Liver (tissue), 10 donors: ENCODE measurements at places on chromosomes 2 and 18. TPM values are rescaled to one million over a fixed set of nuclear protein-coding genes. Genes with fewer than 3 reads are reported as not detected.

CAPN10 gene
- total RNA-seq, result 11.3 TPM

BOLL gene
- not detected for total RNA-seq

CD28 gene
- total RNA-seq, result 0.93 TPM

RHBDD1 gene
- total RNA-seq, result 45.8 TPM

POTEF gene
- total RNA-seq, result not detected

NEU2 gene
- total RNA-seq, result not detected

DYNAP gene
- not detected for total RNA-seq

CCDC85A gene
- total RNA-seq, result 0.17 TPM

KRCC1 gene
- 10.0 TPM for total RNA-seq

POLE4 gene
- 13.6 TPM for total RNA-seq

NIF3L1 gene
- 20.7 TPM for total RNA-seq

TMEM198 gene
- 1.8 TPM for total RNA-seq

CTIF gene
- 10.6 TPM for total RNA-seq

NXPH2 gene
- 0.19 TPM for total RNA-seq

KIDINS220 gene
- total RNA-seq, result 50.1 TPM

GPC1 gene
- total RNA-seq, result 3.2 TPM

DNAH7 gene
- total RNA-seq, result under 0.01 TPM

PCARE gene
- total RNA-seq, result not detected

RRM2 gene
- total RNA-seq, result 4.4 TPM

LDLRAD4 gene
- 41.7 TPM for total RNA-seq

WNT6 gene
- 0.08 TPM for total RNA-seq

DNA sequence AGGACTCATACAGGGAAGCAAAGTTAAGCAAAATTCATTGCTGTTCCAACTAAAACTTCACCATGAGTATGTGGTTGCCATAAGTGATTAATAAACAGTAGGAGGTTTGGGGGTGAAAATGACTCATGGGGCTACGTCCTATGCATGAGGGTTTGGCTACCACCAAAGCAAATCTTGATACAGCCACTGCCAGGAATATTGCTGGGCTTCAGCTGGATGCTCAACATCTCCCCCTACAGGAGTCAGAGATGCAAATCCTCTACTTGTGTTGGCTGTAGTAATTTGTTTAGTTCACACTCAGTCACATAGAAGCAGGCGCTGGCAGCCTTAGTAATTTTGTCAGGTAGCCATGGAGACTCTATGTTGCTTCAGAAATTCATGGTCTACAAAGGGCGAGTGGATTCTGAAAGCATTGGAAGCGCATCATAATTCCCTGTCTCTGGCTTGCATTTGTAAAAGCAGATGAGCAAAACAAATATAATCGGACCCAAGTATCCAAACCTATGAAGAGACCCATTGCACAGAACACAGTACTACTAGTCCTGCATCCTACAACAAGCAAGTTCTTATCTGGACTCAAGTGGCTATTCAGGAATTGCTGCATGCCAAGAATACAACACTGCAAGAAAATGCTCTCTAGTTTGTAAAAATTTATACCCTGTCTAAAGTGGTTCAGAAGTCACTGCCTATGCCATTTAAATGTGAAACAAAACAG is 76.0 kb downstream of the CD28 start:
- no peak for DNase-seq

- no peak for DNase-seq
Observed at GRCh38 chr2:28606986-28607441, 111.2 kb downstream of the PLB1 start.

DNA sequence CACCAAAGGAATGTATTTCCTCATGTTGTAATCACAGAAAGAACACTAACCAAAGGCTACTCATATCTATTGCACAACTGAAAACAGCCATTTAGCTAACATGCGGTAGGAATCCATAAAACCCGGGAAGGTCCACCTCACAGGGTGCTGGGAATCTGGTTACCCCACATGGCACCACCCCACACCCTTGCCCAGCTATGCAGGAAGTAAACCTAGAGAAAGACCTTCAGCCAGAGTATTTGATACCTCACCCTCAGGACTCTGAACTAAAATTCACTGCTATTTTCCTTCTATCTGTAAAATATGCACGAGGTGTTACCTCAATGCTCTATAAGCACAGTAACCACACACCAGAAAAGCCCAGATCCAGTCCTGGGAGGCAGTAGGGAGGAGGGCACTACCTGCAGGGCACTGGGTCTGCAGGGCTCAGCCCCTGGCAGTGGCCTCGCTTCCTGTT is 45.8 kb downstream of the PTPN2 start:
- no peak for DNase-seq

DNA sequence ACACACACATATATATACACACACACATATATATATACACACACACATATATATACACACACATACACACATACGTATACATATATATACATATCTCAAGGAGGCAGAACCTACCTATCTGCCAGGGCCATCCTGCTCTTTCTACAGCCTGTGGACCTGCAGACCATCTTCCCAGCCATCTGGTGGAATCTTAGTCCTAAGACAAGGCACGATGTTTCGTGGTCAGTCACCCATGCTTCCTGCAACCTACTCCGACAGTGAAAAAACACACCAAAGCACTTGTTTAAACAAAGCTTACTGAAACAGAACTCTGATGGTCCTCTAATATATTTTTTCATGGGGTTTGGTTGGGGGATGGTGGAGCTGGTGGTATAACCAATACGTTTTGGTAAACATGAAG is 164.2 kb upstream of the ZNF521 start:
- no peak for DNase-seq

DNA sequence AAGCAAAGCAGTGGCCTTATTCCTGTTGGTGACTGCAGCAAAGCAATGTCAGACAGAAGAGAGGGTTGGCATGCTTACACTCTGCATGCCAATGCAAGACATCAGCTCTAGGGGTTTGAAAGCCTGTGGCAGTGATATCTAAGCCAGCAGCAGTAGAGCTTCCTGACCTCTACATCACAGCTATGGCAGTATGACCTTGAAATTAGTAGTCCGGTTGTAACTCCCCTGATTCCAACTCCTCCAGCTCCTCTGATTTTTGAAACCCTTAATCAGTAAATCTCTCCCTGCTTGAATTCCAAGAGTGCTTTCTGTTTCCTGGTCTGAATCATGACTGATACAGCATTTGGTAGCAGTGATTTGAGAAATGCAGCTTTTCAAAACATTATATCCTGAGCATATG is 60.0 kb upstream of the LRP1B start:
- no peak for DNase-seq

DNA sequence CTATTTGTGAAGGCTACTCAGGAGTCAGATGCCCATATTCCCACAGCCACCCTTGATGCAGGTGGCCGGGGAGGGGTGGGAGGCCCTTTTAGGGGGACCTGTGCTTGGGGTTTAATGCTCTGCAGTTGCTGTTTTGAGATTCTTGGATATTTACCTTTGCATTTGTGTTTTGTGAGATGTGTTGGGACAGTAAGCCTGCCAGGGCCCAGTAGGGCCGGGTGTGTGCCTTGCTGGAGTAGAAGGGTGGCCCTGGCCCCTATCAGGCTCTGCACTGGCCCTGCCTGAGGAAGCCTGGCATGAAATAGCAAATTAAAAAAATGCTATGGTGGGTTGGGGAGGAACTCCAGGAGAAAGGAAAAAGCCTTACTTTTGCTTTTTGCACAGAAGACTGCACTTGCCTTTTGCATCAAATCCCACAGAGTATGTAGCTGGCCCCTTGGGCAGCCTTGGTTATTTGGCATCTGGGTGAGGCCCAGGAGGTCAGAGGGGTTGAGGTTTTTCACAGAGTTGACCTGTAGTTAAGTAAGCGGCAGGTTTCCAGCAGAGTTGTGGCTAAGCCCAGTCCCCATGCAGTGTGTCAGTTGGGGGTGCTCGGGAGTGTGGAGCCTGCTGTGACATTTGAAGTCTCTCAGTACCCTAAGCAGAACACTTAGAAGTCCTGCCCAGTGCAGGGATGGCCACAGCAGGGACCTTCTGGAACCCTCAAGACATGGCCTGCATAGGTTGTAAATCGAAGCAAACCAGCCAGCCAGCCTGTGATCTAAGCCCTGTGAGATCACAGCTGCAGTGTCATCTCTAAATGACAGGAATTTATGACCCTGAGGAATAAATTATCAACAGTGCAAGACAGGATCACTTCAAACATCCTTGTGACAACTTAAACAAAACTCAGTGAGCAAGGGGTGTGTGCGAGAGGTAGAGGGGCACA is 68.8 kb downstream of the SH3RF3 start:
- no peak for DNase-seq

DNA sequence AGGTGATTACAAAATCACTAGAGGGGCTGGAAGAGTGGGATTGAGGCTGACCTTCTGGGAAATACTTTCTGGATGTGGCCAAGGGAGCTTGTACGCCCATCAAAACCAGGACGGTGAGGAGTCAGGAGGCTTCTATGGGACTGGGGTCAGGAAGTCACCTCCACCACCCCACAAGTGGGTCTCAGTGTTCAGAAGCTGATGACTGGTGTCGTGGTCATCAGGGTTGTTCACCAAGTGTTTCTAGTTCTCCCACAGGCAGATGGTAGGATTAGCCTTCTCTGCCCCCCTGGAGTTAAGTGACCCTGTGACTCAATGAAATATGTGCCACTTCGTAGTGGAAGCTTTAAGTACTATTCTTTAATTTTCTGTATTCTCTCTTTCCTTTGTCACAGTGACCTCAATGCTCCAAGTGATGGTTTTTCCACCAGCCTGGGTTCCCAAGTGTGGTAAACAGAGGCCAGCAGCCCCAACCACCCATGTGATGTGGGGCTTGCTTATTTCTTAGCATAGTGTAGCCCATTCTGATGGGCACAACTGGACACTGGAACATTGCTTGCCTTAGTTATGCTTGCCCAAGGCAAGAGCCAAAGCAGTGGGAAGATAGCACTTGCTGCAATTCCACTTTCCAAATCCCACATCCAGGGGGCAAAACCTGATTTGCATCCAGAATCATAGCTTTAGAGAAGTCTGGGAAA is 258.8 kb downstream of the CYP26B1 start:
- no peak for DNase-seq

DNA sequence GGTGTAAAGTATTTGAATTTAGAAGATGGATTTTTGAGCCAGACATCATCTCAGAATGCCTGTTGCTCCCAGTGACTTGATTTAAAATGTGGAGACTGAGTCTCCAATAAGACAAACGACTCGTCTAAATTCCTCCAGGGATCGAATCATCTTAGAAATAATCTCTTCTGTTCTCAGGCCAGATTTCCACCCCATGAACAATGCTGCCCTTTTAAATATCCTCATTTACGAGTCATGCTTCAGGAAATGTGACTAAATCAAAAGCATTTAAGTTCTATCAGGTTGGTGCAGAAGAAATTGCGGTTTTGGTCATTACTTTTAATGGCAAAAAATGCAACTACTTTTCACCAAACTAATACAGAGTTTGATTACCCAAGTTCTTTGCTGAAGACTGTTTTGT is 684.6 kb upstream of the SOX11 start:
- DNase-seq, result no peak

GRCh38 chr2:179574061-179574519 is 287.3 kb downstream of the ZNF385B start:
- DNase-seq, result no peak

- DNase-seq, result no peak
Observed at GRCh38 chr2:160390544-160391455, 102.8 kb downstream of the RBMS1 start.

- DNase-seq, result no peak
Observed at GRCh38 chr2:173279527-173279868, 75.2 kb upstream of the CDCA7 start.

- DNase-seq, result no peak
Observed at GRCh38 chr2:96512341-96512740, 7.2 kb upstream of the NEURL3 start.

- DNase-seq, result no peak
Observed at GRCh38 chr2:86160156-86160952, 34.9 kb downstream of the IMMT start.

DNA sequence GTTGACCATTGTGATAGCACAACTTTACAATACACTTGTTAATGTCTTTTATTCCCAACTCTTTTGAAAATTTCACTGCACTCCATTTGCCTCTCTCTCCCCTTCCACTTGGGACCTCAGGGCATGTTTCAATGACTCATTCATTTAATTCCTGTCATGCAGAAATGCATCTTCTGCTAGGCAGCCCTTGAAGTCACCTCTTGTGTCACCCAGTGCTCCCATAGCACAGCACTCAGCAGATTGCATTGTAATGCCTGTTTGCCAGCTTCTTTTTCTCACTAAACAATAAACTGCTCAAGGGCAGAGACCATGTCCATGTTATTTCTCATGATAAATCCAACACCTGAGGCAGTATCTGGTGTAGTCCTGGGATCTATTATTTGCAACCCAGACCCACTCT is 85.9 kb upstream of the ACSL3 start:
- DNase-seq, result no peak

- no peak for DNase-seq
Observed at GRCh38 chr2:132677661-132678060, 7.7 kb upstream of the LYPD1 start.

- no peak for DNase-seq
Observed at GRCh38 chr2:62525549-62526269, 19.7 kb upstream of the TMEM17 start.

DNA sequence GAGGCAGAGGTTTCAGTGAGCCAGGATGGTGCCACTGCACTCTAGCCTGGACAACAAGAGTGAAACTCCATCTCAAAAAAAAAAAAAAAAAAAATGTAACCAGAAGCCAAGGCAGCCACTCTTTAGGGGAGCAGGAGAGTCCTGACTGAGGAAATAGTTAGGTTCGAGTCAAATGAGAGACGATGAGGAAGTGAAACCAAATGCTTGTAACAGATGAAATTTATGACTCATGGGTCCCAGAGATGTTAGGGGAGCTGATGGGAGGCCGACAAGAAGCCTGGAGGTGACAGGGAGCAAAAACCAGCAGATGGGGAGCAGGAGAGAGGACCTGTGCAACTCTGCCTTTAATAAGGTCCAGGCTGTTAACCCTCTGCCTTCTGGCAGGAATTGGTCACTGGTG is 756.1 kb upstream of the DDX18 start:
- no peak for DNase-seq

GRCh38 chr2:69279931-69280681 is 106.9 kb downstream of the GFPT1 start:
- DNase-seq, result no peak

- peak; percentile 44 for DNase-seq
Observed at GRCh38 chr2:63590626-63591408, 2.1 kb downstream of the MDH1 start.

- DNase-seq, result no peak
Observed at GRCh38 chr2:41394541-41394940, 653.3 kb upstream of the PKDCC start.

GRCh38 chr2:46356991-46357390 is 59.8 kb downstream of the EPAS1 start:
- DNase-seq, result no peak

GRCh38 chr2:6163932-6164331 is 471.7 kb downstream of the SOX11 start:
- no peak for DNase-seq

DNA sequence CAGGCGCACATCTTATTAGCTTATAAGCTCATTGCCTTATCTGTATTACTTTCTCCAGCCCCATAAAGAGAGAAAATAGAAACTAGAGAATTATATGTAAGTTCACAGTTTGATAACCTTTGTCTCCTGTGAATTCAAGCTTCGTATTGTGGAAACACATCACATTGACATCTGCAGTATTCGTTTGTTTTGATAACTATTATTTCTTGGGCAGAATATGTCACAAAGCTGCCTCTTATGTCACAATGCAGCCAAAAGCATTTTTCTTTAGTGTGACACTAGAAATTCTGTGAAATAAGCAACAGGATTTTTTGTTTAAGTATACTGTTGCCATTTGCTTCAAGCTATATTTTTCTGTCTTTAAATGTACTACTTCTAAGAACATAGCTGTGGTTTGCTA is 221.5 kb downstream of the DOK6 start:
- no peak for DNase-seq

- DNase-seq, result no peak
Observed at GRCh38 chr2:45669032-45669486, 17.6 kb downstream of the PRKCE start.
